ENCODE measurements at places on chromosomes 2 and 18. TPM values are rescaled to one million over a fixed set of nuclear protein-coding genes. Genes with fewer than 3 reads are reported as not detected.

DNA sequence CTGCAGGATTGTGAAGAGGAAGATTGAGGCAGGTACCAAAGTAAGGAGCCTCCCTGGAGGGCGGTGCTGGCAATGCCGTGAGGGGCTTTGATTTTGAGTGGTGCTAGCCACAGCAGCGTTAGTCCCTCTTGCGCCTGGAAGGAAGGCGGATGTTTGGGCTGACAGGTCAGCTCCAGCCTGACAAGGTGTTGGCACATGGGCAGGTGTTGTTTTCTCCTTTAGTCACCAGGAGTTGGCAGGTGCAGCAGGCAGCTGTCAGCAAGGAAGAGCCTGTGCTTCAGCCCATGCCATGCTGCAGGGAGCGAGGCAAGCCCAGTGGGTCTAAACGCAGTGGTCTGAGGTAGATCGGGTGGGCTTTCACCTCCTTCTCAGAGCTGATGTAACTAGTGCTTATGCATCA is 8.5 kb downstream of the SEC11C start:
- H3K27ac ChIP-seq: no peak overlapping the region
- DNase-seq: no peak
- no peaks in the 10 kb centered on the region for H3K27me3 ChIP-seq
- H3K4me3 ChIP-seq: no peak overlapping the region
- H3K36me3 ChIP-seq: no peaks in the 10 kb centered on the region

DNA sequence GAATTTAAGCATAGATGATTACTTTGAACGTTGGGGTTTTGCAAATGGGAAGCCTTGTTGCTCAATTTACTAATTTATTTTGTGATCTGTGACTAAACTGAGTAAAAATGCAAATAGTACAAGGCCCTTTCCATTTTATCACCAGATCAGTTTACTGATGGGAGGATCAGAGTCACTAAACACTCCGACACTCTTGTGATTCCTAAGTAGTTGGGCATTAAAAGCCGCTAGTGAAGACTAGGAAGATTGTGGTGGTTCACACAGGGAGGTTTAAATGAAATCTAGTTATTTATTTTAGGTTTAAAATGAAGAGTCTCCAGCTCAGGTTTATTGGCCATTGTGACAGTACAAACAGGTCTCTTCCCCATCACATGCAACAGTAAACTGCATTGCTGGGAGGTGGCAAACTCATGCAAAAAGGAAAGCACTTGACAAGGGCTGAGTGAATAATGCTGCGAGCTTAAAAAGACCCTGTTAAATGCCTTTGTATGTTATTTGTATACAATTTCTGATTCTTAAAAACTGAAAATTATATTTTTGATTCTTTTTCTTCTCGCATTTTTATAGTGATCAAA is 394.8 kb upstream of the FANCL start:
- H3K4me1 ChIP-seq: no peaks in the 10 kb centered on the region
- DNase-seq: no peak
- H3K27me3 ChIP-seq: no peaks in the 10 kb centered on the region
- no peak overlapping the region for H3K4me3 ChIP-seq

GRCh38 chr2:199366406-199366805 is 91.3 kb downstream of the SATB2 start:
- no peak overlapping the region for H3K4me3 ChIP-seq
- no peaks in the 10 kb centered on the region for H3K27me3 ChIP-seq
- no peak for DNase-seq
- H3K27ac ChIP-seq: no peak overlapping the region

Gene ARL4C
- 22.9 TPM for total RNA-seq

Gene XIRP2
- not detected for total RNA-seq
